ENCODE measurements at places on chromosomes 2 and 18. TPM values are rescaled to one million over a fixed set of nuclear protein-coding genes. Genes with fewer than 3 reads are reported as not detected.
A peak's percentile ranks its signal among the peaks of the same experiment; 100 is the strongest.

DNA sequence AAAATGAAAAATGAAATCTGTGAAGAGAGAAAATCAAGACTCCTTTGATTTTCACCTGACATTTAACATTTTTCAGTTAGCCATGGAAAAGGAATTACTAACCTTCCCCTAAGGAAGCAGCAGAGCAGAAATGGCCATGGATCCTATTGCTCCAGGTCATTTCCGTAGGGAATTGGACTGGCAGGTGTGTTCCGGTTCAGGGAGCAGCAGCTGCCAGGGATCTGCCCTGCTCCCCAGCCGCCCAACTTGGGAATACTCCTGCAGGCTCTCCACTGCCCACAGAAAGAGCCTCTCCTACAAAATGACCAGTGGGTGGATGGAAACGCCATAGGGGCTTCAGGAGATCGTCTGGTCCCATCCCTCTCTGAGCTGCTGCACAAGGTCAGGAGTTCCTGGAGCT, 86.0 kb upstream of the MAPK4 start:
- no peak overlapping the region for H3K4me3 ChIP-seq
- no peak overlapping the region for H3K27ac ChIP-seq
- no peaks in the 10 kb centered on the region for H3K36me3 ChIP-seq
- DNase-seq = no peak
- H3K4me1 ChIP-seq = no peaks in the 10 kb centered on the region
- H3K27me3 ChIP-seq = peaks cover 2% of the 10 kb centered on the region

DNA sequence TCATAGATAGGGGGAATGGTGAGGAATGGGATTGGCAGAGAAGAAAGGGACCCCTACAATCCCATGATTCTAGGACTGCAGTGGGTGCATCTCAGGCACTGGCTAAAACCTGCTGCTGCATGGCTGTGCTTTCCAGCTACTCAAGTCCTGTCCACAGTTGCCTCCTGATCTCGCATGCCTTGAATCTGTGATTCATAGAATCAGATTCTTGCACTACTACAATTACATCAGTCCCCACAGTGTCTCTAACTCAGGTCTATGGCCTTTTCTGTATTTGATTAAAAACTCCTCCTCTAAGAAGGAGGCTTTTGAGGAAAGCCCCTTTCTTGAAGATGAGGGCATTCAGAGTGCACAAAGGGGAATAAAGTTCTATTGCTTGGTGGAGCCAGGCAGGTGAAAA, 117.4 kb downstream of the LRATD1 start:
- no peak overlapping the region for H3K27ac ChIP-seq
- no peaks in the 10 kb centered on the region for H3K27me3 ChIP-seq
- no peaks in the 10 kb centered on the region for H3K36me3 ChIP-seq
- peak; percentile 54 for DNase-seq
- no peaks in the 10 kb centered on the region for H3K4me1 ChIP-seq
- no peak overlapping the region for H3K4me3 ChIP-seq

DNA sequence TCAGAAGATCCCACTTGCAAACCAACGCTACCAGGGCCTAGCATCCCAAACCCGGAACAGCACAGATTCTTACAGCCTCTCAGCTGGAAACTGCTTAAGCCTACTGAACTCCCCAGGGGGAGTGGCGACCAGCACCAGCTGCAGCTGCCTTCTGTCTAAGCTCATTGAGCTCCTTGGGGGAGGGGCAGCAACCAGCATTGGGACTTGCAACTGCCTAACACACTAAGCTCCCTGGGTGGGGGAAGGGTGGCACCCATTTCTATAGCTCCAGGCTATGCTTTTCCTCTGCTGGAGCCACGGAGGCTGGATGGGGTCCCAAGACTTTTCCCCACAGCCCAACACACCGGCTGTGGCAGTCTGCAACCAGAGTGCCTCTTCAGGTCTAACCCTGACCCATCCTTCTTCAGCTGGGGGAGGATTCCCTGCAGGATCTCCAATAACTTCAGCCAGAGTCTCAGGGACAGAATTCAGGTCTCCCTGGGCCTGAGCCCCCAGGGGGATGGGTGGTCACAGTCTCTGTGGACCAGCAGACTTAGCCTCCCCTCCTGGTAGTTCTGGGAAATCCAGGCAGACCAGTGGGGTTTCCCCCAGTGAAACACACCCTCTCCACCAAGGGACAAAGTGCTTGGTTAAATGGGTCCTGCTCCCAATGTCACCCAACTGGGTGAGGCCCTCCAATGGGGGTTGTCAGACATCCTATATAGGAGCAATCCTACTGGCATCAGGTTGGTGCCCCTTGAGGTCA, 45.9 kb upstream of the ITGA4 start:
- DNase-seq = no peak
- no peaks in the 10 kb centered on the region for H3K27me3 ChIP-seq
- H3K27ac ChIP-seq = no peak overlapping the region
- no peak overlapping the region for H3K4me3 ChIP-seq
- no peaks in the 10 kb centered on the region for H3K36me3 ChIP-seq

DNA sequence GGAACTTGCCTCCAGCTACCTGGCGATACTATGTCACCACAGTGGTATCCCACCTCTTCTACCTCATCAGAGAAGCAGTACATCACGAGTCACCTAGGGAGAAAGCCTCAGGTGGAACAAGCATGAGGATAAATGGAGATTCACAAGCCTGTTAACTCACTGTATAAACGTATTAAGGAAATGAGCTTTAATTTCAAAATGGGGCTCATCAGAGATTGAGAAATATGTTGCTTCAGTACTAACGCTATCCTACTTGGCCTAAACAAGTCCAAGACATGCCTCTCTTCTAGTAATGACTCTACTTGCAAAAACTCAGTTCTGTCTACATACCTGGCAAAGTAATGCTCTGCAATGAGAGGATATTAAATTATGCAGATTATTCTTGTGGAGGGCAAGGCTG, 4.3 kb downstream of the SLC39A6 start:
- H3K4me3 ChIP-seq = no peak overlapping the region
- H3K36me3 ChIP-seq = peaks cover 29% of the 10 kb centered on the region
- no peak overlapping the region for H3K27ac ChIP-seq
- H3K4me1 ChIP-seq = peaks cover 9% of the 10 kb centered on the region

- DNase-seq = no peak
- H3K27me3 ChIP-seq = no peaks in the 10 kb centered on the region
- H3K4me3 ChIP-seq = peak overlapping the region; percentile 56
- H3K36me3 ChIP-seq = no peaks in the 10 kb centered on the region
- no peak overlapping the region for H3K27ac ChIP-seq
Observed at GRCh38 chr2:162072976-162073887, 783 bp downstream of the DPP4 start.

- H3K27me3 ChIP-seq = no peaks in the 10 kb centered on the region
- DNase-seq = no peak
- H3K4me3 ChIP-seq = no peak overlapping the region
- no peaks in the 10 kb centered on the region for H3K36me3 ChIP-seq
Observed at GRCh38 chr18:61127714-61128467, 205.3 kb upstream of the CDH20 start.

GRCh38 chr18:47987388-47987699, 56.9 kb upstream of the SMAD2 start:
- no peaks in the 10 kb centered on the region for H3K4me1 ChIP-seq
- no peak overlapping the region for H3K4me3 ChIP-seq
- DNase-seq = no peak
- no peaks in the 10 kb centered on the region for H3K36me3 ChIP-seq
- no peaks in the 10 kb centered on the region for H3K27me3 ChIP-seq

GRCh38 chr2:113890253-113891235, 655 bp downstream of the ACTR3 start:
- H3K27ac ChIP-seq = peak overlapping the region; percentile 85
- DNase-seq = peak; percentile 73
- peak overlapping the region; percentile 91 for H3K4me3 ChIP-seq
- peaks cover 50% of the 10 kb centered on the region for H3K4me1 ChIP-seq

GRCh38 chr18:27483276-27483675, 298.2 kb upstream of the CHST9 start:
- DNase-seq = no peak
- H3K4me1 ChIP-seq = no peaks in the 10 kb centered on the region
- no peaks in the 10 kb centered on the region for H3K36me3 ChIP-seq

GRCh38 chr2:51919395-51919794, 887.5 kb upstream of the NRXN1 start:
- DNase-seq = peak; percentile 41
- H3K4me3 ChIP-seq = no peak overlapping the region
- H3K27me3 ChIP-seq = no peaks in the 10 kb centered on the region

GYPC gene
- 26.5 TPM for total RNA-seq

LIPG gene
- total RNA-seq = 11.0 TPM

RPIA gene
- 11.4 TPM for total RNA-seq

All from astrocyte (in vitro differentiated cells and primary cell).